ENCODE measurements at places on chromosomes 2 and 18. TPM values are rescaled to one million over a fixed set of nuclear protein-coding genes. Genes with fewer than 3 reads are reported as not detected.

Gene SOX11
- total RNA-seq = not detected

- DNase-seq = no peak
Measured at GRCh38 chr18:60196836-60197606, 175.6 kb downstream of the MC4R start.

- DNase-seq = no peak
Measured at GRCh38 chr2:33484042-33484621, 7.7 kb downstream of the RASGRP3 start.

- DNase-seq = no peak
Measured at GRCh38 chr2:240245706-240246105, 105.2 kb upstream of the OTOS start.

DNA sequence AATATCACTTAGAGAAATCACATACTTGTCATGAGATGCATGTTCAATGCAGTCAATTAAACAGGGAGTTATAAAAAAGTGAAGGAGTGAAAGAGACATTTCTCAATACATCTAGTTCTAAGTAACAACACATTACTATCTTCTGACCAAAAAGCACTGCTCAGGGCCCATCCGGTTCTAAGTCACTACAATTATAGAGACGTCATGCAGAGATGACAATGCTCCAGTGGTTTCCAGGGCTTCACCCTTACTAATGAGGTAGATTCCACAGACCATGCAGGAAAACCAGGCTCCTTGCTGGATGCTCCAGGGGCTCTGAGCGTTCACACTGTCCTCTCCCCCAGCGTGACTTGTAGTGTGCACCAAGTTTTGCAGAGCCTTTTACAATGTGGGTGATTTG, 88.0 kb downstream of the FTCDNL1 start:
- no peak for DNase-seq

- no peak for DNase-seq
Measured at GRCh38 chr18:24764766-24765165, 304.3 kb downstream of the HRH4 start.

DNA sequence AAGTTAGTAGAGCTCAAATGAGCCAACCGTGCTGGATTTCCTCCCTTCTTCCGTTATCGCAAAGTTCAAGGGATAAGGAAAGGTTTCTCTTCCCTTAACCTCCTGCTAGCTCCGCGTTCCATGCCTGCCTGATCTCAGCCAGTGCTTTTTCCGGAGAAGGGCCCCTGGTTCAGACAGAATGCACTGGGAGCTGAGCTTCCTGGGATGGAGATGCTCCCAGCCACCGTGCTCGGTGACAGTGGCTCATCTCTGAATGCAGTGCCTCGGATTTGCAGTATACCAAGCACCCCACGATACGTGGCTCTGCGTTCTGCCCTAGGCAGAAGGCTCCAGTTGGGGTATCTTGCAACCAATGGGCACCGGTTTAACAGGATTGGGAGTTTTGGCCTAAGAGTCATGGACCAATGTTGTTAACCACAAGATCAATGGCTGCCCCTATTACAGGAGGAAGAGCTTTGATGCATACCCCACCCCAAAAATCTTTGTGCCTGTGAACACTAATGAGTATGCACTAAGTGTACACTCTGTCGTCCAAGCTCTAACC, 876 bp downstream of the CNTNAP5 start:
- no peak for DNase-seq

Gene DSG2
- 75.2 TPM for total RNA-seq

DNA sequence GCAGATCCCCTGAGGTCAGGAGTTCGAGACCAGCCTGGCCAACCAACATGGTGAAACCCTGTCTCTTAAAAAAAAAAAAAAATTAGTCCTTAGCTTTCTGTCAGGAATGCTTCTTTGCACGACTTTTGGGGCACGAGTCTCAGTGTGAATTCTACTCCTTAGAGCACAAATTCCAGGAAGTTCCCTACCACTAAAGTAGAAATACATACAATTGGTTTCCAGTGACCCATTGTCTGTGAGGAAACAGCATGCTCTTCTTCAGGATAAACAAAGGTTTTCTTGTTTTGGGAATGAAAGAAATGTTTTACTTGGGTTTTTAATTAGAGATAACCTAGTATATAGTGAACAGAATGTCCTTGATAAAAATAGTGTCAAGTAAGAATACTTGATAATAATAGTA, 23.7 kb downstream of the PSMA8 start:
- DNase-seq = no peak

DNA sequence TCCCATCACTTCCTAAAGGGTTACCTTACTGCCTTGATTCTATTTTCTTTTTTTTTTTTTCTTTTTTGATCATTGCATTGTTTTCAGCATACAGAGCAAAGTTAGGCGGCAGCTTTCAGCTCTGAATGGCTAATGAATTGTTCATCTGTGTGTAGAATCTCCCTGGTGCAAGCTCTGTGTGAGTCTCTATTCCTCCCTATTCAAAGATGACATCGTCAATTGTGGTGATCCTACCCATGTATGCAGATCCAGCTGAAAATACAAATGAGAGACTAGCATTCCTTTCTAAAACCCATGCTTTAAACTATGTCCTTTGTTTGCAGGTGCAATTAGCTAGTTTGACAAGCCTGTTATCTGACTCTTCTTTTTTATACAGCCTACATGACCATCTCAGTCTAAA, 539.0 kb downstream of the ARHGAP15 start:
- DNase-seq = no peak

Gene PDE11A
- total RNA-seq = not detected

Gene TUBA3E
- not detected for total RNA-seq

Measured in omental fat pad (tissue), 4 donors.